ENCODE measurements at places on chromosomes 16 and 17.
A peak's percentile ranks its signal among the peaks of the same experiment; 100 is the strongest.

DNA sequence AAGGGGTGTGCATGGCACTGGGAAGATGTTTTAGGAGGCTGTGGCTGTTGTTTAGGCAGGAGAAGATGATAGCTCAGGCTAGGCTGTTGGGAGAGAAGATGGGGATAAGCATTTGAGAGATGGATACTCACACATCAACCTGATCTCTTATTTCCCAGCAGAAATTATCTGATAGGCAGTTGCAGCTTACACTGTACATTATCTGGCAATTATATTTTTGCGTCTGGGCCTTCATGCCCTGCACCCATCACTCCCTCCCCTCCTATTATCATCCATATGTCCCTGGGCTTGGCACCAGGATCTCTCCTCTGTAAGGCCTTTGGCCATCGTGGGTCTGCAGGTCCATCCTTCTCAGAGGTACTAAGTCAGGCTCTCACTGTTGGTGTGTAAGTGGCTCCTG lies 401.0 kb upstream of the EEF2KMT start:
- no peak for DNase-seq

DNA sequence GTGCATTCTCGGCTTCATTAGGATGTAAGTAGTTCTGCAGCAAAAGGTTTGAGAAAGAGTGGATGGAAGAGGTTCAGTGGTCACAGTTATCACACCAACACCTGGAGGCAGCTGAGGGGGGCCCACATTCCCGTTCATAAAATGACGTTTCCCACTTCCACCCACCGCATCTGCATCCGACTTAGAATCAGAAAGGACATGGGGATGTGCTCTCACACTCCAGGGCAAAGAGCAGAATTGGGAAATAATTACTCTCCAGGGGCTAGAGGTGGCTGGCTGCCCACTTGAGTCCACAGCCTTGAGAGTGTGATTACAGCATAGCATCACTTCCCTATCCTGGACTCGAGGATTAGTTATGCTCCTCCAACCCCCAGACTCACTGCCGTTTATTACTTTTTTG lies 122.0 kb downstream of the CPPED1 start:
- peak; percentile 46 for DNase-seq

DNA sequence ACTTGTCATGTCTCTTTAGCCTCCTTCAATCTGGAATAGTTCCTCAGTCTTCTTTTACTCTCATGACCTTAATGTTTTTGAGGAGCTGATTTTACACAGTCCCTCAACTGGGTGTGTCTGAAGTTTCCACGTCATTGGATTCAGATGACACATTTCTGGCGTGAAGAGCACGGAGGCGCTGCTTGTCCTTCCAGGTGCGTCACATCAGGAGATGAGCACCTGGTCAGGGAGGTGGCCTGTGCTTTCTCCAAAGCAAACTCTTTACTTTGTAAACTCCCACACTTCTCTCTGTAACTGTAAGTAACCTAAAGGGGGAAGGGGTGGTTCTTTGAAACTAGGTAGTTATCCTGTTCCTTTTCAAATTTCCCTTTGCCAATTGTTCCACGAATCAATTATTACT lies 52.5 kb upstream of the MNT start:
- no peak for DNase-seq

DNA sequence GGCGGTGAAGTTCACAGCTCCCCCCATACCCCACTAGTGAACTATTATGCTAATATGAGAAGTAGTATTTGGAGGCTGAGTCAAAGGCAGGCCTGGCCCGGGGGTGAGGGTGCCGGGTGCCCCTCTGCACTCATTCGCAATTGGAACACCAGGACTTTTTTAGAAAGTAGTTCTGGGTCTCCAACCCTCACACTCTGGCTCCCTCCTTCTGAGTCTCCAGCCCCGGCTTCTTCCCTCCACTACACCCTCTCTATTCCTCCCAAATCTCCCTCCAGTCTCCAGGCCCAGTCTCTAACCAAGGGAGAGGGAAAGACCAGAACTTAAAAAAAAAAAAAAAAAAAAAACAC lies 11.3 kb upstream of the HOXB2 start:
- DNase-seq = no peak

Measured in fibroblast of pulmonary artery (primary cell).